ENCODE measurements at places on chromosomes 1 and 21.

DNA sequence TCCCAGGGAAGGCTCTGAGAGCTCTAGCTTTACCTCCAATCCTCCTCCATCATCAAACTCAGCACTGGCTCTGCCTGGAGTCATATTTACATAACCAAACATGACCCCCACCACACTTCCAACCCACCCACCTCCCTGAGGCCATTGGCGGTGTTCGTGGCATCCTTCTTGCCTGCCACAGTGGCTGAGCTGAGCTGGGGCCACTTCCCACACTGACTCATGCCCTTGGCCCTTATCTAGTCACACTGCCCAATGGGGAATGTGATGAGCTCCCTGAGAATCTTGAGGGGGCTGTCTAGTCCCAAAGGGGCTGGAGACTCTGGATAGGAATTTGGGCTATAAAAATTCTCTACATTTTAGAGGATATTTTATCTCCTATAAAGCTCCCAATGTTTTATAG is 230.9 kb upstream of the IRF2BP2 start:
- no peak for DNase-seq

DNA sequence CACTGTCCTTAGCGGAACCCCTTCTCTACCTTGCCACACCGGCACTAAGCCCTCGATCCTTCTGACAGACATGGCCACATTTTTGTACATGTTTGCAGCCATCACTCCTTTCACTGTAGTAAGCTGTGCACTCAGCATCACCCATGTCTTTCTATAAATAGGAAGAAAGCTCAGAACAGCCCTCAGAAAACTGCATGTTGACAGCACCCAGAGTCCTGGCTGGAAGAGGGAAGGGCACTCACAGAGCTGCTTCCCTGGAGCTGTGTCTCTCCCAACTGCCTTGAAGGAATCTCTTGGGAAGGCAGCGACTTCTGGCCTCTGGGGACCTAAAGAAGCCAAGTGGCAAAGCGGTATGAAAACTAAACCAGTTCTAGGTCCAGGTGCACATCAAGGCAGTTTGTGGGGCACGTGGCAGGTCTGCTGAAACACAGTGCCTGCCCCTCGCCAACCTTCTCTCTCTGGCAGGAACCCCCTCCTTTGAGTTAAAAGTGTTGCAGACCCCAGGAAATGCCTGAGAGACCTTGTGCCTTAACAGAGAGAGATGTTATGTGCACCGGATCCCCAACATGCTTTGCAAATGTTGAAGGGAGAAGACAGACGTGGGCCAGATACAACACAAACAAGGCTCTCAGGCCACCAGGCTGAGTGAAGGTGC is 41.9 kb upstream of the H6PD start:
- no peak for DNase-seq

DNA sequence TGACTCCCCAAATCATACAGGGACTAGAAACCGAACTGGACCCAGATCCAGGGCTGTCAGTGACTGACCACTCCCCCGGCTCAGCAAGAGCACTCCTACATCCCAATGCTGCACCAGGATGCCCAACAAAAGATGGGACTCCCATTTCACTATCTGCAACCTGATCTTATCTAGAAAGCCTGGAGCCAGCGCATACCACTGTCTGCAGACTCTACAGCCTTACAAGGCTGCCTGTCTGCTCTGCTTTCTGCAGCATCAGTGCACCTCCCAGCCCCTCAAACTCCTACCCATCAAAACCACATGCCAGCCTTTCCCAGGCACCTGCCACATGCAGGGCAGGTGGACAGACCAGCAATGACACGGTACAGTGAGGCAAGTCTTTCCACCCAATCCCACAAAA is 52.2 kb downstream of the SSBP3 start:
- no peak for DNase-seq

DNA sequence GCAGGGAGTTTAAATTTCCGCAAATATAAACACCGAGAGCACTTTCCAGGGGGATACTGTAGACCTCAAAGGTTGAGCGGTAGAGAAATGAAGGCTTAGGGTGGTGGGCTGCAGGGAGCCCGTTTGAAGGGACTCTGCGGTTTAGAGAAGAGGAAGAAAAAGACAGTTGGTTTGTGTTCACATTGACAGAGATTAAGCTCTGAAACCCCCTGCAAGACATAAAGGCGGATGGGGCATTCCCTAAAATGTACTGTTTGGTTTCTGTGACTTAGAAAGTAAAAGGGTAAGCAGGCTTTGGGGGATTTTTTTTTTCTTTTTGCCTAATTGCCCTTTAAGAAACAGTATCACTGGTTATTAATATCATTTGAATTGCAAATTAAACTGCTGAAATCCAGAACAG is 1.3 kb downstream of the KAZN start:
- DNase-seq, result no peak

GRCh38 chr1:106296431-106296830 is 760.0 kb upstream of the PRMT6 start:
- no peak for DNase-seq

- no peak for DNase-seq
These were observed 26.7 kb downstream of the SLC2A1 start for GRCh38 chr1:42931911-42932422.

GRCh38 chr1:245079021-245079609 is 75.7 kb upstream of the KIF26B start:
- no peak for DNase-seq

DNA sequence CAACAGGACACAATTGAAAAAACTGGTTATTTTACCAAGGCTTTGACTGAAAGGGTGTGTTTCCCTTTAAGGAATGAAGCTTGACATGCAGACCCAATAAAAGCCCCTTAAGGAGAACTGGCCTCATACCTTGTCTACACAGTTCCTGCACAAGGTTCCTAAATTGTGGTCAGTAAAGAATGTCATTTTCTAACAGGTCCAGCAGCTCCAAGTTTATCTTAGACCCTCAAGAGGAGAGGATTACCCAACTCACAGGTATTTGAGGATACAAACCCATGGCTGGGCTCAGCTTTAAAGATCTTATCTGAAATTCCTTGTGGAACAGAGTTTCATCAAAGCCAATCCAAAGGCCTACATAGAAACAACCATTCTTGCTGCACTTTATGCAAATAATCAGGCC is 31.4 kb upstream of the CBR3 start:
- no peak for DNase-seq

DNA sequence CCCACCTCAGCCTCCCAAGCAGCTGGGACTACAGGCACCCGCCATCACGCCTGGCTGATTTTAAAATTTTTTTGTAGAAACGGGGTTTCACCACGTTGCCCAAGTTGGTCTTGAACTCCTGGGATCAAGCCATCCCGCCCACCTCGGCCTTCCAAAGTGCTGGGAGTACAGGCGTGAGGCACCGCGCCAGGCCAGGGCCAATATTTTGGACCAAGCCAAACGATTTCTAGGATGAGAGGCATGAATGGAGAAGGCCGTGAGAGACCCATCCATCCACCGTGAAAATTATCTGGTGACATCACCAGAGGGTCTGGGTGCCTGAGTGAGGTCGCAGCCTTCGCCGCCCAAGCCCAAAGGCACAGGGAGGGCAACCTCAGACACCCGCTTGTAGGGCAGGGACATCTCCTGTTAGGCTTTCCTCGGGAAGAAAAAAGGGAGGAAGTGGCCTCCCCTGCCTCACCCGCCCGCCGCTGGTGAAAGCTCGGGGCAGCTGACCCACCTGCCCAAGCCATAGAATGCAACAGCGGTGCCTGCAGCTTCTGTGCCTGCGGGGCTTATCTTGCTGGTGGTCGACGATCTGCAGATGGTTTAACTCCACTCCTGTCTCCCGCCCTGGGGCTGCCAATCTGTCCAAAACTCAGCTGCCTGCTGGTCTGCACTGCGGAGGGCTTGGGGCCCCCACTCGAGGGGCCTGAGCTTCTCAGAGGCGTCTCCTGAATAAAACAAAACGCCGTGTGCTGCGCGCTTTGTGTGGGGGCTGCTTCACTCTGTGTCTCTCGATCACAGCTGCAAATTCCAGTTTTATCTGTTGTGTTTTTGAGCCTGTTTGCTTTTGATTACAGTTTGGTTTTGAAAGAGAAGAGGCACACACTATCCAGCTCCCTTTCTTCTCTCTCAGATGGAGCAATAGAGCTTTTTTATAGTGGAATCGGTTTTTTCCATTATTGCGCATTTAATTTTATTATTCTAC is 85.8 kb downstream of the MRPS6 start:
- no peak for DNase-seq

- no peak for DNase-seq
These were observed 631.0 kb upstream of the TMPRSS15 start for GRCh38 chr21:19034560-19034959.

GRCh38 chr1:94413311-94413710 is 4.9 kb upstream of the ABCD3 start:
- no peak for DNase-seq

DNA sequence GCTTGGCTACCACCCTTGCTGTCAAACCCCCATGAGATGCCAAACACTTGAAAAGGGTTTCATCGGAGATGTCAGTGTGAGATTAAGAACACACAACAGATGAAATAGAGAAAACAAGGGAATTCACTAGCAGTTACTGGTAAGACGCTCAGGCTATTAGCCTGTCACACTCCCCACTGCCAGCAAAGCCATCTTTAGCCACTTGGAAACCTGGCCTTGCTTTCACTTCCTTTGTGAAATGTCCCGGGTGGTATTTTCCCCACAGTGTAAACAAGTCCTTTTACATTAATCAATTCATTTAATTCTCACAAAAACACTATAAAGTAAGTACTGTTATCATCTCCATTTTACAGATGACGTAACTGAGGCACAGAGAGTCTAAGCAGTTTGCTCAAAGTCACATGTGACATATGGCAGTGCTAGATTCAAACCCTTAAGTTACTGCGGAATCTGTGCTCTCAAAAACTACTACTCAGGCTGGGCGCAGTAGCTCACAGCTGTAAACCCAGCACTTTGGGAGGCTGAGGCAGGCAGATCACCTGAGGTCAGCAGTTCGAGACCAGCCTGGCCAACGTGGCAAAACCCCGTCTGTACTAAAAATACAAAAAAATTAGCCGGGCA is 32.7 kb upstream of the KHDRBS1 start:
- no peak for DNase-seq

GRCh38 chr1:235945775-235946570 is 79.3 kb upstream of the LYST start:
- DNase-seq, result no peak

- DNase-seq, result no peak
These were observed 543 bp upstream of the MARK1 start for GRCh38 chr1:220527279-220527907.

DNA sequence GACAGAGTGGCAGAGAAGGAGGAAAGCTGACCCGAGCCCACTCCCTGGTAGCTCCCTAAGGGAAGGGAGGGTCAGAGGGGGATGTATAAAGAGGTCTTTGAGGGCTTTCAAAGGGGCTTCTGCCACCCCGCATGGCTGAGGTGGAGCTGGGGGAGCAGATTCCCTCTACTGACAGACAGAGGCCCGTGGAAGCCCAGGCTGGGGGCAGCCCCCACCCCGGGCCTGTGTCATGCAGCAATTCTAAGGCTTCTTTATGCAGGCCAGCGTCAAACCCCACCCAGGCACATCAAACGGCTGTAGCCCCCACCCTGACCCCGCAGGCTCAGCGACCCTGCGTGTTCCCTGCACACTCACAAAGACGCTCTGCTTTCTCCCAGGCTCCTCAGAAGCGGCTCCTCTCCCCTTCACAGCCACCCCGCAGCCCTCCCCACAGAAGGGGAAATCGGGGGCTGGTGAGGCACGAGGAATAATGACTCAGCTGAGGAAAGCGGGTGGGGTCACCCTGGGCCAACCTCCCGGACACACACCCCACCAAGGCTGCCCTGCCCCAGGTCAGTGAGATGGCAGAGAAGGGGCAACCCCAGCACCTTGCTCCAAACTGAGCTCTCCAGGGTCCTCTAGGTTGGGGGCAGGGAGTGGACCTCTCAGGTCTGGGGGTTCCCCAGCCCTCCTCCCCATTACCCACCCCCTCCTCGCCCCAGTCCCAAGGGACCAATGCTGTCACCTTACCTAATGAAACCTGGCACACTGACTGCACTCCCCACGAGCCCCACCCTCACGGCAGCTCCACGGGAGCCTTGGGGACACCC is 10.8 kb downstream of the SLC45A3 start:
- DNase-seq, result no peak

GRCh38 chr1:65221638-65222339 is 73.8 kb downstream of the AK4 start:
- DNase-seq, result no peak

- no peak for DNase-seq
These were observed 14.3 kb upstream of the DR1 start for GRCh38 chr1:93331412-93331811.

GRCh38 chr1:180247061-180247460 is 17.0 kb downstream of the LHX4 start:
- no peak for DNase-seq

- no peak for DNase-seq
These were observed 33.9 kb upstream of the POU2F1 start for GRCh38 chr1:167186771-167187170.

- DNase-seq, result no peak
These were observed 4.6 kb downstream of the TARBP1 start for GRCh38 chr1:234474375-234474774.

DNA sequence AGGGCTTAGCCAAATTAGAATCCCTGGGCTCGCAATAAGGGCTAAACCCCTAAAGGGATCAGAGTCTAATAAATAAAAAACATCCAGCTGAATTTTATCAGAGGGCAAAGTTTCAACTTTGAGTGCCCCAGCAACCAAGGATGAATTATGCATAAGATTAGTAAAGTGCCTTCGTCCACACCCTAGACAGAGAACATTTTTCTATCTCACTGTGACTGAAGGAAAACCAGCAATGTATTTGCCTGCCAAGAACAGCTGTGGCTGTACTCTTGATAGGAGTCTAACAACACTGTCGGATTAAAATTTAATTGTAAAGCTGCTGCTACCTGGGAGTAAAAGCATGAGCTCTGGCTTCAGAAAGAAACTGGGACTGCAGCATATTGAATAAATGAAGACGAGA is 23.3 kb downstream of the WNT2B start:
- DNase-seq, result no peak

- peak; percentile 15 for DNase-seq
These were observed 586.3 kb downstream of the ADGRL2 start for GRCh38 chr1:82387012-82387366.

DNA sequence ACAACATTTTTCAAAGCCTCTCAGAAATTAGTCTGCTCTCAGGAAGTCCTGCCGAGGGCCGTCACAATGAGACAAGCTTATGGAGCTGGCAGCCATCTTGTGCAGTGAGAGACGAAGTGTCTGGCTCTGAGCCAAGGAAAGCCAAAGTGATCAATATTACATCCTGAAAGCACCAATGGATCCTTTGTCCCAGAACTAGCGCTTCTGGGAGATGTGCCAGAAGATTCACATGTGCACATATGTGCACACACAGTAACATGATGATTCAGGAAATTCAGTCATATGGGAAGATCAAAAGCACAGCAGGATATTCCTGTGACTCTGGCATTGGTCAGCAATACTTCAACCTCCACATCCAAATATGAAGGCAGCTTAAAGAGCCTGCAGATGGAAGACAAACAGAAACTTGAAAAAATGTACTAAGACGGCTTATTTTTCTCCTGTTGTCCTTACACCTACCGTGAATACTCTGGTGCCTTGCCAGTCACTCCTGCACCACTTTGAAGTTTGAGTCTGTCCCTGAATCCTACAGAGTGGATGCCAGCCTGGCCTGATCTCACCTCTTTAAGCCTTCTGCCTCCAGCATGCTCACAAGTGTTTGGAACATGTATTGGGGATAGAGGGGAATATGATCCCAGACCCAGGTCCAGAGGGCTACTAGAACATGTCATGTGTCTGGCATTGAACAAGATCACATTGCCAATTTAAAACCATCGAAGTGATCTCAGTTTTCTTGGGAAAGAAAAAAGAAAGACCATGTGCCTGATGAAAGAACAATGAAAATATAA is 44.5 kb upstream of the PRRX1 start:
- no peak for DNase-seq

Measured in NCI-H1930 (cell line).